ENCODE measurements at places on chromosomes 7 and 10. TPM values are rescaled to one million over a fixed set of nuclear protein-coding genes. Genes with fewer than 3 reads are reported as not detected.

DNA sequence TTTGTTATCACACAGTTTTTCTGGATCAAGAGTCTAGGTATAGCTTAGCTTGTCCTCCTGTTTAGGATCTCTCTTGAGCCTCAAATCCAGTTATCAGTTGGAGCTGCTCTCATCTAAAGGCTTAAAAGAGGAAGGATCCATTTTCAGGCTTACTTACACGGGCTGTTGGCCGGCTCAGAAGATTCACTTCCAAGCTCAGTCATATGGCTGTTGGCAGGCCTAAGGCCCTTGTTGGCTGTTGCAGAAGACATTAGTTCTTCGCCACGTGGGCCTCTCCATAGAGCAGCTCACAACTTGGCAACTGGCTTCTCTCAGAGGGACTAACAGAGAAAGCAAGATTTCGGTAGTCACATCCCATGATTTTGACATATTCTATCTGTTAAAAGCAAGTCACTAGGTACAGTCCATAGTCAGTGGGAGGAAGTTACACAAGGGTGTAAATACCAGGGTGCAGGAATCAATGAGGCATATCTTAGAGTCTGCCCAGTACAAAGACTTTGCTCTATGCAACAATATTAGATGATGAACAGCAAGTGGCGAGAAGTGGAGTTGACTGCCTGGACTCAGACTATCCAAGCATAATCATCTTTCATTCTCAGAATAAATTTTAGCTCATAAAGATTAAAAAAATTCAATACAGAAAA lies 280.1 kb upstream of the MBL2 start:
- DNase-seq, result no peak
- no peak overlapping the region for H3K27ac ChIP-seq
- no peaks in the 10 kb centered on the region for H3K4me1 ChIP-seq
- H3K36me3 ChIP-seq, result no peaks in the 10 kb centered on the region

- DNase-seq, result no peak
- no peak overlapping the region for H3K27ac ChIP-seq
- no peak overlapping the region for H3K4me3 ChIP-seq
- no peaks in the 10 kb centered on the region for H3K4me1 ChIP-seq
- H3K36me3 ChIP-seq, result no peaks in the 10 kb centered on the region
These were observed 29.4 kb upstream of the CACNA2D1 start for GRCh38 chr7:82472966-82473365.

- H3K4me3 ChIP-seq, result no peak overlapping the region
- H3K36me3 ChIP-seq, result no peaks in the 10 kb centered on the region
- H3K27me3 ChIP-seq, result no peaks in the 10 kb centered on the region
- no peak overlapping the region for H3K27ac ChIP-seq
These were observed 646.2 kb upstream of the SEMA3D start for GRCh38 chr7:85833066-85833465.

The RBP3 gene
- total RNA-seq, result not detected

The PAX4 gene
- not detected for total RNA-seq

The EVX1 gene
- total RNA-seq, result not detected

The C1GALT1 gene
- 47.4 TPM for total RNA-seq

The STRIP2 gene
- 7.1 TPM for total RNA-seq

The TEX36 gene
- total RNA-seq, result not detected

The EPC1 gene
- total RNA-seq, result 43.5 TPM
